ENCODE measurements at places on chromosomes 12 and 14.

DNA sequence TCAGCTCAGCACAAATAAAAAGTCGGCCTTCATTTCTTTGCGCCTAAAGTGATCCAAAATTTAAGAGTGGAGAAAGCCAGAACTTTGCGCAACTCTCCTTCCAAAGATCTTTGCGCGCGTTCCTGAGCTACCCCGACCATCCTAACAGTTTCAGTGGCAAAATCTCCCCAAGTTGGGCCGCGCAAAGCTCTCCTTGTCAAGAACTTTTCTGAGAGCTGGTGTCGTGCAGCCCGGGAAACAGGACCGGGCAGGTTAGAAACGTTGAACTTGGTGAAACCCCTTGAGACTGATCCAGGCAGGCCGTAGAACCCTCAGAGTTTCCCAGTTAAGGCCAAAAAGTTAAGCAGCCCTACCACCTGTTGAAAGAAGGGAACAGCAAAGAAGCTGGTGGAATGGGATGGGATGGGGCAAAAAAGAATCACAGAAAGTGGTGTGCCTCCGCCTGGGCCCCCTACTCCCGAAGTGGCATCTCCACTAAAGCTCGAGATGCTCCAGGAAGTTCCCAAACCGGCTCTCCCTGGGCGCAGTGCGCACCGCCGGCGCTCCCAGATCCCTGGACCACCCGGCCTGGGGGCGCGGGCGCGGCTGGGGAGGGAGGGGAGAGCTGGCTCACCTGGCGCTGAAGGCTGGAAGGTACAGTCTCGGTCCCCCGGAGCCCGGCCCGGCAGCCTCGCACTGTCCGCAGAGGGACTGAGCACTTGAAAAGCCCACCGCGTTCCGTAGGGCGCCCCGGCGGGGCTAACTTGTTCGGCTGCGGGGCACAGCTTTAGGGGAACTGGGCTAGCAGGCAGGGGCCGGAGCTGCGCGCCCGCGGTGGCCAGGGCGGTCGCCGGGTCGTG, 768 bp downstream of the DBX2 start:
- no peak for DNase-seq

GRCh38 chr12:46808317-46808716, 17.5 kb downstream of the SLC38A4 start:
- no peak for DNase-seq

GRCh38 chr12:113933201-113933786, 32.8 kb downstream of the RBM19 start:
- no peak for DNase-seq

DNA sequence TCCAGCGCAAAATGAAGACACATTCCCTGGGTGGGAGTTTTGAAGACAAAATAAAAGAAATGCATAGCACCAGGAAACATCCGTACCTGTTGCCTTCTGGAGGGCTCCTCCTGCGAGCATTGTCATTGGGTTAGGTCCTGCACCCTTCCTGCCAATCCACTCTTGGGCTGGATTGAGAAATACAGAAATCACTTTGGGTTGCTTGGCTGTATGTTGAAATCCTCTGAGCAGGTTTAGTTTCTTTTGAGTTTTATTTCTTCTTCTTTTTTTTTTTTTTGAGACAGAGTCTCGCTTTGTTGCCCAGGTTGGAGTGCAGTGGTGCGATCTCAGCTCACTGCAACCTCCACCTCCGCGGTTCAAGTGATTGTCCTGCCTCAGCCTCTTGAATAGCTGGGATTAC, 67.6 kb downstream of the ARF6 start:
- no peak for DNase-seq

GRCh38 chr12:51873251-51873994, 14.5 kb upstream of the ANKRD33 start:
- no peak for DNase-seq

DNA sequence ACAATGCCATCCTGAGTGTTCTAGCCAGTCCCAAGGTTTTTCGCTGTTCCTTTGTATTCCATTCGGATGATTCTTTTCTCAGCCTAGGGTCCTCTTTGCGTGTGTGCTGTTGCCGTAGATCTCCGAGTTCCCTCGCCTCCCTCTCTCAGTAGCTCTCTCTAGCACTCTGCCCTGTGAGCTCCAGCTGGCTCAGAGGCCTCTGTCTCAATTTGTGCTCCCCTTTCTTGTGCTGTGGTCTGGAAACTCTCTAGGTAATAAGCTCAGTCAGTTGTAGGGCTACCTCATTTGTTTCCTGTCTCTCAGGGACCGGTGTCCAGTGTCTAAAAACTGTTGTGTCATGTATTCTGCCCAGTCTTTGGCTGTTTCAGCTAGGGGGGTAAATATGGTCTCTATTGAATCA, 179.3 kb downstream of the PCNX1 start:
- no peak for DNase-seq

DNA sequence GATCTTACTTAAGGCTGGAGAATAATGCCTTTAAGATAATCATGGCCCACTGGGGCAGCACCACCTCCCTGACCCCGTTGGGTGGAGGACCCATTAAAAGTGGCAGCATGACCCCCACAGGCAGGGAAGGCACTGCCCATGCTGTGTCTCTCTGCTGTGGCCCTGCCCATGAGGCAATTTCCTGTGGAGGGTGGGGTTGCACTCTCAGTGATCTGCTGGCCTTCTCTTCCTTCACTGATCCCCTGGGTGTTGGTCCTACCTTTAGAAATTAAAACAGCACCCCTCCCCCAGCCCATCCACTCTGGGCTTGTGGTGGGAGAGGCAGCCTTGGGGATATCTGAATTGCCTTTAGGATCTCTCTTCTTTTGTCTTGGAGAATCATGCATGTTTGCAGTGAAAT, 17.3 kb downstream of the KLRK1 start:
- DNase-seq = no peak

DNA sequence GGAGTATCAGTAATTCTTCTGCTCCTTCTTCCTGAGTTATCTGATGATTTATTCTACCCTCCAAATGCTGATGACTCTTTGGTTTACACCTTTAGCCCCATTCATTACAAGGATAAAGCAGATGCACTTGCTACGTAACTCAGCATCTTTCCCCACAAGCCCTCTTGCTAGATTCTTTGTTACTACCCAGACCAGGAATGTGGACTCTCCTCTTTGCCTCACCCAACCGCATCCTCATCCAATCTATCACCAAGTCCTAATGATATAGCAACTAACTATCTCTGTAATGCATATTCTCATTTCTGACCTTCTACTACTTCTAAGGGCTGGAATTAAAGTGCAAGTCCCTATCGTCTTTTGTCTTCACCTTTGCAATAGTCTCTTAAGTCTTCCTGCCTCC, 9.2 kb downstream of the KRT1 start:
- no peak for DNase-seq

DNA sequence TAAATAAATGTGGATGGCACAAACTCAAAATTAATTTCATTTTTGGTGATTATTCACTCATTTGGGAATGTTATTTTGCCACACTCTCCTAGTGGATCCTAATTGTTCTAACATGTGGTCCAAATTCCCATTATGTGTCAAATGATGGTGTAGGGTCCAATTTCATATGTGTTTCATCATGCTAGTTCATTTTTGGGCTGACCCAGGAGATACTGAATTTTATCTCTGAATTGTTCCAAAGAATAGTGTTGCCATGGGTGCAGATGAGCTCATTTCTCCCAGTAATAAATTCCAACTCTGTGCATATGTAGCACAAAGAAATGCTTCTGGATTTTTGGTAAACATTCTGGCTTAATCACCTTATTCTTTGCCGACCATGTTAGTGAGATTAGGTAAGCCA, 23.5 kb upstream of the SEL1L start:
- DNase-seq = no peak

GRCh38 chr14:63493246-63493645, 49.9 kb downstream of the PPP2R5E start:
- DNase-seq = no peak

GRCh38 chr14:95477411-95478269, 38.8 kb downstream of the SYNE3 start:
- no peak for DNase-seq

- DNase-seq = no peak
Measured at GRCh38 chr14:92480856-92481255, 32.7 kb upstream of the RIN3 start.

GRCh38 chr12:46373301-46374296, 1.0 kb upstream of the SLC38A2 start:
- peak; percentile 19 for DNase-seq
